Cardiac septum (tissue), 1 donor: ENCODE measurements at places on chromosomes 11 and 22. TPM values are rescaled to one million over a fixed set of nuclear protein-coding genes. Genes with fewer than 3 reads are reported as not detected.

The OR5P2 gene
- not detected for total RNA-seq

The NXPE4 gene
- not detected for total RNA-seq

The LRFN4 gene
- total RNA-seq: 24.5 TPM

The OTOG gene
- not detected for total RNA-seq

The SMC1B gene
- not detected for total RNA-seq

The APOL6 gene
- 5.7 TPM for total RNA-seq

The TMEM45B gene
- 0.11 TPM for total RNA-seq

The MAPK8IP2 gene
- 0.48 TPM for total RNA-seq

The MS4A6E gene
- total RNA-seq: not detected

The CTSF gene
- total RNA-seq: 57.6 TPM

The OR8K5 gene
- not detected for total RNA-seq

The OOSP3 gene
- total RNA-seq: not detected

DNA sequence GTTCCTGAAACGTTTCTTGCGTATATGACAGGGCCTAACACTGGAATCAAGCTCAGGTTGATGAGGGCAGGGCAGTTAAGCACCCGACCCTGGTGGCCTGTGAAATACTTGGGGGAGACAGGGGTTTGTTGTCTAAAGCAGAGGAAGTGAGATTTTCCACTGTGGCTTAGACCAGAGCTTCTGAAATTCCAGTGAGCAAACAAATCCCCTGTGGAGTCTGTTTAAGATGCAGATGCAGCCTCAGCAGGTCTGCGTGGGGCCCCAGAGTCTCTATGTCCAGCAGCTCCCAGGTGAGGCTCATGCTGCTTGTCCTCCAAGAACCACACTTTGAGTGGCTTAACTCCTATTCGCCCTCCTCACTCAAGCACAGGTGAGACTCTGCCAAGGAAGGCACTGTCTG lies 39.1 kb upstream of the PRAME start:
- no peak for DNase-seq

DNA sequence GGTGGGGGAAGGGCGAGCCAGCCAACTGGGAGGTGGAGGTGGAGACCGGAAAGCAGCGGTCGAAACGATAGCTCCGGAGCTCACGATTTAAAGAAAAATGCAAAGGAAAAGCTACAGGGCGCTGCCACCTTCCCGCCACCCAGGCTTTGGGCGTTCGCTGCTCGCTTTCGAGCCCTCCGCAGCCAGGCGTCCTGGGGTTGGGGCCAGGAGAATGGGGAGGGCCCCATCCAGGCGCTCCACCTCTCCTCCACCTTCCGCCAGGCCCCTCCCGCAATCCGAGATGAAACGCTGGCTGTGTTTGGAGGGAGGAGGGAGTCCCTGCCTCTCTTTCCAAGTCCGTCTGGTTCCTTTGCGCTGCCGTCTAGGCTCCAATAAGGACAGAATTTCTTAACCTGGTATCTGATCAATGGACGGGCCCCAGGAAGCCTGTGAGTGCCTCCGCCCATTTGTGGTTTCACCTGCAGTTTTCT lies 483 bp upstream of the ABTB2 start:
- DNase-seq: no peak

- DNase-seq: no peak
Observed at GRCh38 chr11:62069374-62069773, 54.4 kb upstream of the INCENP start.

DNA sequence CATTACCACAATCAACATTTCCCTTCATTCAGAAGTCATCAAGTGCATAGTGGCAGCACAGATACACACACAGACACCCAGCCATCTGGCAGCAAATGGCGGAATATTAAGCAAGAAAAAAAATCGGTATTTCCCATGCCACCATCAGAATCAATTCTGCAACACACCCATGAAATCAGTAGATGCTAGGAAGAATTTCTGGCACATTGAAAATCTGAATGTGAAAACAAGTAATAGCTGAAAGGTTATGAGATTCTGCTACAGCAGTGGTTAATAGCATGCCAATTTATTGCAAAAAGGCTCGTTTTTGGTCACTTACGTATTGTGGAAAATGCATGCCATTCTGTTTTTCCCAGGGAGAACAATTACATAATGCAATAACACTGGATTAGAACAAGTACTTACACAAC lies 91.1 kb downstream of the PICALM start:
- DNase-seq: no peak

- DNase-seq: no peak
Observed at GRCh38 chr22:39434721-39435120, 22.1 kb upstream of the MGAT3 start.

GRCh38 chr11:6387811-6388599 lies 2.3 kb upstream of the SMPD1 start:
- DNase-seq: no peak

DNA sequence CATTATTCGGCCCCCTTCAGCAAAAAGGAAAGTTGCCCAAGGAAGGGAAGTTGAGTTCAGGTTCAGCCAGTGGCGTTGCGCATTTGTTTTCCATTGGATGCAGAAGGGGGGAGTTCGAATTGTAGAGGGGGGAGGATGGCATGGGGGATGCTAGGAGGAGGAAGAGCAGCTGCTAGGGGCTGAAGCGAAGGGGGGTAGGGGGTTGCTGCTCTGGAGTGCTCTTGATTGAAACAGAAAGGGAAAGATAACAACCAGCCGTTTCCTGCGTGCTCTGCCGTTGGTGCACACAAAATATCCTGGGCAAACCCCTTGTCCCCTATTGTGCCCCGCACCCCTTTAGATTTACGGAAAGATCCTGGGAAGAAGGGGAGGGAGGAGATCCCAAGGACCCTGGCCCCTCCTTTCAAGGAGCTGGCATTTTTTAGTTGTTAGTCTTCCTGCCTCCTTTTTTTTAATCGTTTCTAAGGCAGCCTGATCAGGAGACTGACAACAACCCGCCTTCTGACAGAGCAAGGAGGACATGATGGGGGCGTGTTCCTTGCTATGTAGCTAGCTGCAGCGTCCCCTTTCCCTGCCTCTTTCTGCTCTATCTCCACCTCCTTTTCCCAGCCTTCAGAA lies 2.1 kb downstream of the KMT2A start:
- peak; percentile 75 for DNase-seq

DNA sequence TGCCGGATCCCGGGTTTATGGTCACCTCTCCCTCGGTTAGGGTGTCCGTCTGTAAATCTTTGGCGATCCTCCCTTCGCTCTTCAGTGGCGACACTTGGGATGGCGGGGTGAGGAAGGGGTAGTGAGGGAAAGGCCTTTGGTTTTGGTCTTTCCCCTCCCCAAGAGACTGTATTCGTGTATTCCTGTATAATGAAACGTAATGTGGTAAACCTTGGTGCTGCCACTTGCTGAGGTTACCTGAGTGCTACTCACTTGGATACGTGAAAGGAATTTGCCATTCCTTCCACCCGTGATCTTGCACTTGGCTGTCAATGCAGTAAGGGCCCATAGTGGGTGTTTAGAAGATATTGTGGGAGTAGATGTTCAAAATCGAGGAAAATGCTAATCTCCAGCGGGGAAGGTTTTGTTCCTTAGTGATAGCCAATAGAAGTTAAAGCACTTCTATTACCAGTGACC lies 578 bp upstream of the NUP160 start:
- DNase-seq: no peak

DNA sequence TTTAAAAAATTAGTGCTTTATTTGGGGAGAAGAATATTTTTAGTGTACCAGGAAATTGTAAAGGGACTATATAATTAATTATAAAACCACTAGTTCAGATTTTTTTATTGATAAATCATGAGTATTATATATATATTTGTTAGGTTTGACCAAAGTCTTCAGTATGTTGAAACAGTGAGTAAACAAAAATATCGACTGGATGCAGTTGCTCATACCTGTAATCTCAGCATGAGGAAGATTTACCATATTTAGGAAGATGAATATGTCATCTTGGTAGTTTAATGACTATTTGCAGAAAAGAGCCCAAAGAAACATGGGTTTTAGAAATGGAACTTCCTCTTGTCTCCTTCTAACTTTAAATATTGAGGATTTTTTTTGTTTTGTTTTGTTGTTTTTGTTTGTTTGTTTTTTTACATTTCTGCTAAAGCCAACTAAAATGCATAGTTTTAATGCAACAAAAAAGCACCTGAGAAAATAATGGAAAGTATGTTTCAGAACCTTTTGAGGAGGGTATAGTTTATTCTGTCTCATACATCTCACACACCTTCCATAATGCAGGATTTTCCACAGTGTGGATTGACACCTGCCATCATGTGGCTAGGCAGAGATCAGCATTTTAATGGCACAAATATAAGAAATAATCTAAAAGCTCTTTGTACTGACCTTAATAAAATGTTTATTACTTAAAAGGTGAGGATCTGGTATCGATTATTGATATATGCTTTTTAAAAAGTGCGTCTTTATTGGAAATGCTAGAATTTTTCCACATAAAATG lies 114.3 kb downstream of the ARHGAP42 start:
- no peak for DNase-seq

DNA sequence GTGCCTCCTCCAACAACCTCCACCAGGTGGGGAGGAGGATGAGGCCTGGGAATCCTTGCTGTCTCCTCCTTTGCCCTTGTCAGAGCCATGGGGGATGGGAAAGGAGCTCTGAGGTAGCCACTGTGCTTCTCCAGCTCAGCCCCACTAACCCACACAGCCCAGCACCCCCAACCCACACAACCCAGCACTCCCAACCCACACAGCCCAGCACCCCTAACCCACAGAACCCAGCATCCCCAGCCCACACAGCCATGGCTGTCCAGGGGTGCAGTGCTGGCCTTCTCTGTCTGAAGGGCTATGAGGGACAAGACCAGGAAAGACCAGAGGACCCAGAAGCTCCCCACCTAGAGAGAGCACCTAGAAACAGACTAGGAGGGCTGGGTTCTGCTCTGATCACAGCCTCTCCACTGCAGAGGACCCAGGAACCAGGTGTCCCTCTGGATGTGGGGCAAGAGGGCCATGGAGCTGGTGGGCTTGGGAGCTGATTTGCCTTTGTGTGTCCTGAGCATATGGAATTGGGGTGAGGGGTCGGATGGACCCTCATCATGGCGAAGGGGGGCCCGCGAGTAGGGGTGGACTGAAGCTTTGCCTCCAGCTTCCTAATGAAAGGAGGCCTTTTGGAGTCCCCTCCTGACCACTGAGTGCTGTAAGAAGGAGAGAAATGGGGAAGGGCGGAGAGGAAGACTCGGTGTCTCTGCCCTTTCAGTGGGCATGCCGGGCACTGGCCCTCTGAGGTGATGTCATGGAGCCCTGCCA lies 117.6 kb upstream of the THY1 start:
- DNase-seq: peak; percentile 55

- no peak for DNase-seq
Observed at GRCh38 chr11:58622344-58622743, at the start of gene CNTF. TSS of gene CNTF (plus strand) at chr11:58622665. CDS start at chr11:58622753, 88 bp downstream.

- DNase-seq: no peak
Observed at GRCh38 chr11:29300420-29300819, 716.4 kb downstream of the KCNA4 start.

GRCh38 chr11:38402063-38402462 lies 1804.0 kb upstream of the RAG2 start:
- no peak for DNase-seq

GRCh38 chr11:74686792-74687191 lies 44.4 kb downstream of the CHRDL2 start:
- peak; percentile 69 for DNase-seq

GRCh38 chr11:118735203-118735602 lies 55.8 kb upstream of the TREH start:
- no peak for DNase-seq

- no peak for DNase-seq
Observed at GRCh38 chr11:14179116-14179820, 179.7 kb downstream of the RRAS2 start.

GRCh38 chr11:111524056-111524455 lies 9.5 kb downstream of the HOATZ start:
- no peak for DNase-seq

DNA sequence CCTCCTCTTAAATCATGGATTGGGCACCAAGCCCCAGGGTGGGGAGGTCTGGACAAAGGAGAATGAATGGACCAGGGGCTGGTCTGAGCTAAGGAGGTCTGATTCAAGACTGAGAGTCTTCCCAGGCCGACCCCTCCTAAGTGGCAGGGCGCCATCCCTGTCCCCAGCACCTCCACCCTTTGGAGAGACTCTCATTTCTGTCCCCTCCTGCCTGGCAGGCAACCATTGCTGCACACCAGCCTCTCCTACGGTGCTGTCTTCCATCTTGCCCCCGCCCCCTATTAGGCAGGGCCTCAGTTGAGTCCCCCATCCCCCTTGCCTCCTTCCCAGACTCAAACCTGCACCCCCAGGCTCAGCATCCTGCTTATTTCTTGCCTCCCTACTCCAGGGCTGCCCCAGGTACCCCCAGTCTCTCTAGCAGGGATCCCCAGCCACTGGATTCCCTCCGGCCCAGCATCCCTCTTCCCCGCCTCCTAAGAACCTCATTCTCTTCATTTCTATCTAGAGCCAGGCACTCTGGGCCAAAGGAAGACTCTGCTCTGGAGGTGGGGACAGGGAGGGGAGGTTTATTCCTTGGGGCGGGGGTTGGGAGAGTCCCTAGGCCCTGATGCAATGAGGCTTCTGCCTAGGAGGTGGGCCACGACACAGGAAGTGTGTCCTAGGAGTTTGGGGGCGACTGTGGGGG lies 1.7 kb upstream of the RCOR2 start:
- no peak for DNase-seq
